Stimulated activated CD4-positive, alpha-beta T cell treated with anti-CD3 and anti-CD28 coated beads, TNF-alpha, amount 100 ng/mL, for 1 hour (primary cell): ENCODE measurements at places on chromosomes 3 and 15.

GRCh38 chr3:16993227-16993626 is 108.5 kb downstream of the PLCL2 start:
- DNase-seq = no peak

- no peak for DNase-seq
These were observed 128.6 kb downstream of the DUT start for GRCh38 chr15:48459571-48460442.

GRCh38 chr3:120838441-120839091 is 69.4 kb upstream of the STXBP5L start:
- DNase-seq = no peak

GRCh38 chr3:23068016-23068728 is 135.0 kb upstream of the UBE2E2 start:
- no peak for DNase-seq

GRCh38 chr3:173993299-173993698 is 595.8 kb downstream of the NLGN1 start:
- DNase-seq = no peak

GRCh38 chr3:7585052-7585451 is 724.1 kb downstream of the GRM7 start:
- DNase-seq = no peak

- no peak for DNase-seq
These were observed 79.8 kb downstream of the NECTIN3 start for GRCh38 chr3:111151438-111151837.

- no peak for DNase-seq
These were observed 141.8 kb downstream of the OPA1 start for GRCh38 chr3:193734737-193735366.

- DNase-seq = no peak
These were observed 45.7 kb downstream of the MORC1 start for GRCh38 chr3:109072194-109072593.

DNA sequence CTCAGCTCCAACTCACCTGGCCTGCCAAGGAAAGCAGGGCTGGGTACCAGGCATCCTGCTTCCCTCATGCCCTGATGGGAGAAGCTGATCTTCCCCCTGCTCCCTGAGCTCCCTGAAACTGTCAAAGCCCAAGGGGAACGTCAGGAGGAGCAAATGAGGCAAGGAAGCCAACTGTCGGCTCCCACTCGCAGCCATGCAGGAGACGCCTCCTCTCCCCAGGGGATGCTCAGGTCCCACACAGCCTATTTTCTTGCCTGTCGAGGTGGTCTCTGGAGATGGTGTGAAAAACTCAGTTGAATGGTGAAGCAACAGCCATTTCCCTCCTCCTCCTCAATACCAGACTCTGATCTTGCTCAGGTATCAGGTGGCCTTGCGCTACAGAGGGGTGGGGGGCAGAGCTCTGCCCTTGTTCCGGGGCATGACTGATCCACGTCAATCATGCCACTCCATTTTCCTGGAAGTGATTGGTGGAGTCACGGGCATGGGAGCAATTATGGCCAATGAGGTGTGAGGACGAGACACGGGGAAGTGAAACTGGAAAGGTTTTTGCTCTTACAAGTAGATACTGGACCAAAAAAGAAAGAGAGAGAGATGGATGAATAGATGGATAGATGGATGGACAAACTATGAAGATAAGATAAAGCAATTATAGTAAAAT is 58.2 kb downstream of the SLC6A1 start:
- no peak for DNase-seq

DNA sequence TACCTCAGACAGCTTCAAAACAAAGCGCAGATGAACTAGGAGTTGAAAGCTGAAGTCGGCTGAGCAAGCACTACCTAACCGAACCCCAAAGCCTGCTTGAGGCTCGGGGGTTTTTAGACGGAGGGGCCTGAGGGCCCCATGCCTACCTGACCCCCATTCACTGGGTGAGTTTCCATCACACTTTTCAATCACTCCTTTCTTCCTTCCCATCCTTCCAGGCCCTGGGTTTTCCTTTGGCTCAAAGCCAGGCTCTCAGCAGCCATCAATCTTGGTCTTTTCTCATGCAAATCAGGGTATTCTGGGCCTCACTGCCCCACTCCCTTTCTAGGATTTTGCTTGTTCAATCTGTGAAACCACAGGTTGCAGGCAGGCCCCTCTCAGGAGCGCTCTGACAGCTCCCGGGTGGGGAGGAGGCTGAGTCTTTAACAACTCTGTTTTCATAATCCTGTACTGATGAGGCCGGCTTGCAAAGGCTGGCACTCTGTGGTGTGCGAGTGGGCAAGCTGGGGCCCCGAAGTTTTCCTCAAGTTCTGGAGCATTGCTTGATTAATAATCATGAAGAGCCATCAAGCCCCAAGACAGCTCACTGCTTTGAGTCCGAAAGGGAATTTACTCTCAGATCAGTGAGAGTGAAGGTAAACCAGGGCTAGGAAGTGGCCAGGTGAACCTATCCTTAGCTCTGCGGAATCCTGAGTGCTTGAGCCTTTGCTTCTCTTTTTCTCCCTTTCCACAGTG is 97.6 kb downstream of the FRMD4B start:
- no peak for DNase-seq

GRCh38 chr3:108239082-108239481 is 16.9 kb upstream of the IFT57 start:
- no peak for DNase-seq

DNA sequence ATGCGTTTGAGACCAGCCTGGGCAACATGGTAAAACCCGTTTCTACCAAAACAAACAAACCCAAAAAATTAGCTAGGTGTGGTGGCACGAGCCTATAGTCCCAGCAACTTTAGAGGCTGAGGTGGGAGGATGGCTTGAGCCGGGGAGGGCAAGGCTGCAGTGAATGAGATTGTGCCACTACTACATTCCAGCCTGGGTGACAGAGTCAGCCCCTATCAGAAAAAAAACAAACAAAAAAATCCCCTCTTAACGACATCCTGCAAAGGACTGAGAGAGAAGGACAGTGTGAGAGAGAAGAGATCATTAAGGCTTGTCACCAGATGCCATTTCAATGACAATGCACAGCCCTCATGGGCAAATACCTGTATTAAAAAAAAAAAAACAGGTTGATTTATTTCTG is 266.7 kb upstream of the ATP10A start:
- DNase-seq = no peak

- DNase-seq = no peak
These were observed 974.4 kb upstream of the ALCAM start for GRCh38 chr3:104392327-104392726.

DNA sequence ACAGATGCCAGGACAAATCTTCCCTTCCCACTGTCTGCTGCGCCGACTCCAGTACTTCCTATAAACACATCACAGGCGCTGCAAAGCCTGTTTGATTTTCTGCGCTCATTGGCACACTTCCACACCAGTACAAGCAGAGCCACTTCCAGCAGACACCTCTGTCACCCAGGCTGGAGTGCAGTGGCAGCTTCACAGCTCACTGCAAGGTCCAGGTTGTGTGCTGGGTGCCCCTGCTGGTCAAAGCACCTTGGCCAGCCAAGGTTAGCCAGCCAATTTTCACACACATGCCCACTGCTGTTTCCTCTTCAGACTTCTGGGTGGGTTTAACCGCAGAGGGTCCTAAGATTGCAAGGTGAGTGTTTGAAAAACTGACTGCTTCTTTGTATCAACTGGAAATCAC is 4.9 kb downstream of the CHDH start:
- no peak for DNase-seq
